Lung microvascular endothelial cell (primary cell): ENCODE measurements at places on chromosomes 3 and 15. TPM values are rescaled to one million over a fixed set of nuclear protein-coding genes. Genes with fewer than 3 reads are reported as not detected.

The SLC7A14 gene
- total RNA-seq, result under 0.01 TPM in 2 replicates

The ITIH3 gene
- total RNA-seq, result 0.22 and 0.60 TPM in 2 replicates

The DNAH12 gene
- total RNA-seq, result under 0.01 TPM in 1 of 2 replicates, not detected in the other

The PARP15 gene
- 0.40 and 0.44 TPM in 2 replicates for total RNA-seq

The FBXW12 gene
- not detected in 2 replicates for total RNA-seq

The CCR1 gene
- not detected in 2 replicates for total RNA-seq

The SLC12A1 gene
- total RNA-seq, result not detected in 2 replicates

The ARGFX gene
- total RNA-seq, result not detected in 2 replicates

The TNFSF10 gene
- total RNA-seq, result 69.1 and 91.1 TPM in 2 replicates

The TMED3 gene
- total RNA-seq, result 146 and 205 TPM in 2 replicates

The DNAH1 gene
- 1.1 and 2.6 TPM in 2 replicates for total RNA-seq

The CYFIP1 gene
- 64.3 and 65.2 TPM in 2 replicates for total RNA-seq

The GOLGA8S gene
- total RNA-seq, result under 0.01 TPM in 1 of 2 replicates, not detected in the other

The ABHD17C gene
- total RNA-seq, result 4.0 and 5.0 TPM in 2 replicates

The LRRC34 gene
- total RNA-seq, result 0.60 and 1.3 TPM in 2 replicates

The UNC13C gene
- not detected in 2 replicates for total RNA-seq

The PDE12 gene
- 6.1 and 8.7 TPM in 2 replicates for total RNA-seq

The TRH gene
- not detected in 2 replicates for total RNA-seq

DNA sequence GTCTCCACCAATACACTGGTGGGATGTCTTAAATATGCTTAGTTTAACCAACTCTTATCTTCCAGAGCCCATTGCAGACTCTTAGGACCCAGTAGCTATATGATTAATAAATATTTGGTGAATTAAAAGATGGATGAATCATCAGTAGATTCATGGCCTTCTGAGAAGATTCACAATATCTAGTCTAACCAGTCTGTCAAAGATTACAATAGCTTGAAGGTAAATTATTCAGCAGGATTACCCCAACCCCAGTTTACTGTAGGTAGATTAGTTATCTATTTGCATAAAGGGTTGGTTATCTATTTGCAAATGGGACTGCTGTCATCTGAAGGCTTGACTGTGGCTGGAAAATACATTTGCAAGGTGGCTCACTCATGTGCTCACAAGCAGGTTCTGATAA, 239.4 kb upstream of the THRB start:
- no peak for DNase-seq

GRCh38 chr3:42020684-42021307, 58.9 kb upstream of the ULK4 start:
- peak; percentile 77 for DNase-seq

GRCh38 chr15:80317389-80318182, 65.6 kb upstream of the CTXND1 start:
- no peak for DNase-seq

DNA sequence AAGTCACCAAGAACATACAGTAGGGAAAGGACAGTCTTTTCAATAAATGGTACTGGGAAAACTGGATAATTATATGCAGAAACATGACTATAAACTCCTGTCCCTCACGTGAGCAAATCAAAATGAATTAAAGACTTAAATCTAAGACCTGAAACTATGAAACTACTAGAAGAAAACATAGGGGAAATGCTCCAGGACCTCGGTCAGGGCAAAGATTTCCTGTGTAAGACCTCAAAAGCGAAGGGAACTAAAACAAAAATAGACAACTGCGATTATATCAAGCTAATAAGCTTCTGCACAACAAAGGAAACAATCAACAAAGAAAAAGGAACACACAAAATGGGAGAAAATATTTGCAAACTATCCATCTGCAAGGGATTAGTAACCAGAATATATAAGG, 62.7 kb downstream of the CRYGS start:
- no peak for DNase-seq

DNA sequence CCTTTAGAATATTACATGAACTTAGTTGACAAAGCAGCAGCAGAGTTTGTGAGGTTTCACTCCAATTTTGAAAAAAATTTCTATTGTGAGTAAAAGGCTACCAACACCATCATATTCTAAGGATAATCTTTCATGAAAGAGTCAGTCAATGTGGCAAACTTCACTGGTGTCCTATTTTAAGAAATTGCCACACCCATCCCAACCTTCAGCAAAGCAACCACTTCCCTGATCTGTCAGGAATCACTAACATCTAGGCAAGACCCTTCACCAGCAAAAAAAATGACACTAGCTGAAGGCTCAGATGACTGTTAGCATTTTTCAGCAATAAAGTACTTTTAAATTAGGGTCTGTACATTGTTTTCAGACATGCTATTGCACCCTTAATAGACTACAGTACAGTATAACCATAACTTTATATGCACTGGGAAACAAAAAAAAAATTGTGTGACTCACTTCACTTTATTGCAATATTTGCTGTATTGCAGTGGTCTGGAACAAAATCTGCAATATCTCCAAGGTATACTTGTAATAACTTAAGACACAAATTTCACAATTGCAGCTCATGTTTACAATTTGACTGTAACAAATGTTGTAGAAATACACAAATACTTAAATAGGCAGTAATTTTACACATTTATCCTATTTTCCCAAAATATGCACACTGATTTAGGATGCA, 38.9 kb upstream of the ALCAM start:
- no peak for DNase-seq

GRCh38 chr3:52090131-52090932, 34.0 kb upstream of the DUSP7 start:
- peak; percentile 86 for DNase-seq

DNA sequence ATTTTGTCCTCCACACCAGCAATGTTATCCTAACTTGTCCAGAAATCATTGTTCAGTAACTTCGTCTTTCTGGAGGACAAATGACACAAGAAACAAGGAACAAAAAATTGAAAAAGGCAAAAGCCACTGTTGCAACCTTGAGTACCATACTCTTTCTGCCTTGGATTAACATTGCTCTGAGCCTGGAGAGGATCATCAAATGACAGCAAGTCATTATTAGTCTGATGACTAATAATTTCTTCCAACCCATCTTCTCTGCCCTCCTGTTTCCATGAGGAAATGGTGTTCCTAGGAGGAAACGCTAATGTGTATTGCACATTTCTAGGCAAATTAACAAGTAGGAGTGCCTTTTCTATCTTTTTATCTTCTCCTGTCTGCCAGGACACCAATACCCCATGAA, 153.9 kb downstream of the PCCB start:
- peak; percentile 8 for DNase-seq

DNA sequence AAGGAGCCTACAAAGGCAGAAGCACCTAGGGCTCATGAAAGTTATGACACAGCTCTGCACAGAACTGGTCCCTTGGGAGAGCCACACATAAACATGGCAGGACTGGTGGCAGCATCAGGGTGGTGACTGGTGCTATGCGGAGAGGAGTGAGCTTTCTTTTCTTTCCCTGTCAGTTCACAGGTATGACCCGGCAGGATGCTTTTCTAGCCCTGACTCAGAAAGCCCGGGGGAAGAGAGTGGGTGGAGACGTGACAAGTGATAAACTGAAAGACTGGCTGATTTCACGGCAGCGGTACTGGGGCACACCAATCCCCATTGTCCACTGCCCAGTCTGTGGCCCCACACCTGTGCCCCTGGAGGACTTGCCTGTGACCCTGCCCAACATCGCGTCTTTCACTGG, 103.0 kb downstream of the LARS2 start:
- no peak for DNase-seq

DNA sequence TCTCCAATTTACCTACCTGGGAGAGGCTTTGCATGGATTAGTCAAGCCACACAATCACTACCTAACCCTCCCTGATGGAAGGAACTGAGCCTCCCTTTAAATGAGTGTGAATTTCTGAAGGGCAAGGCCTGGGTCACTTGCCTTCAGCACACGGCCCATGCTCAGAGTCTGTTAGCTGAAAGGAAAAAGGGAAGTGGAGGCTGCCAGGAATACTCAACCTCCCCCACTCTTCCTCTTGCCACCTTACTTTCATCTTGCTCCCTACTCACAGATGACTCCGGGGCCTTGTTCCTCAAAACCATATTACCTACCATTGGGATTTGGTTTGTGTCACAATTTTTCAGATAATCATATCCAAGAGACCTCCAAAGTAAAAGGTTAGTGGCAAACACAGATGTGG, 220.0 kb downstream of the ABHD5 start:
- DNase-seq, result no peak

- DNase-seq, result no peak
Observed at GRCh38 chr3:155302891-155303290, 9.4 kb upstream of the STRIT1 start.

GRCh38 chr15:63971904-63972303, 74.4 kb downstream of the DAPK2 start:
- DNase-seq, result no peak

- DNase-seq, result no peak
Observed at GRCh38 chr3:57409471-57409870, 117.0 kb upstream of the ASB14 start.

GRCh38 chr3:196985954-196986885, 17.6 kb upstream of the PIGZ start:
- no peak for DNase-seq

DNA sequence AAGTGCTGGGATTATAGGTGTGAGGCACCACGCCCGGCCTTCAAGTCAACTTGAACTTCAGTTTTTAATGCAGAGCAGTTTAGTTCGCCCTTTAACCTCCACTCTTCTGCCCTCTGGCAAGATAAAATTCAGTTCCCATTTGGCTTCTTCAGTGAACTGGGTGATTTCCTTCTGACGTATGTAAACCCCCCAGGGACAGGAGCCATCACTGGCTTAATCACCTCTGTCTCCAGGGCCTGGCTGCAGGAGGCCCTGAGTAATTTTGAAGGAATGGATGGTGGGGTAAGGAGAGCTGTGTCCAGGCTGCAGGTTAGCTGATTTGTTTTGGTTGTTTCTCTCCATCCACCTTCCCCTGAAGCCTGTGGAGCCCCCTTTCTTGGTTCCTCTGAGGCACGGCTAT, 11.9 kb downstream of the MCM2 start:
- DNase-seq, result no peak

DNA sequence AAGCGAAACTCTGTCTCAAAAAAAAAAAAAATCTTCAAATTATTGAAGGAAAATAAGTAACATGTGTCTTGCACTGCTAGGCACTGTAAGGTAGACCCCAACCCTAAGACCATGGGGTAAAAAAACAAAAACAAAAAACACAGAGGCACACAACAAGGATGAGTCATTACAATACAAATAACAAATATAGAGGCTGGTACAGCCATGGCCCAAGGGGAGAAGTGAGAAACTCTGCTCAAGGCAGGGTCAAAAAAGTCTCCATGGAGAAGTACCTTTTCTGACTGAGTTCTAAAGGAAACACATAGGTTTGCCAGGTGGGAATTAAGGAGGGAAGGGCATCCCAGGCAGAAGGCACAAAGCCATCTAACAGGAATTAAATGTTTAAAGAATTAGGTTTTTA, 54.5 kb downstream of the TOP2B start:
- no peak for DNase-seq

DNA sequence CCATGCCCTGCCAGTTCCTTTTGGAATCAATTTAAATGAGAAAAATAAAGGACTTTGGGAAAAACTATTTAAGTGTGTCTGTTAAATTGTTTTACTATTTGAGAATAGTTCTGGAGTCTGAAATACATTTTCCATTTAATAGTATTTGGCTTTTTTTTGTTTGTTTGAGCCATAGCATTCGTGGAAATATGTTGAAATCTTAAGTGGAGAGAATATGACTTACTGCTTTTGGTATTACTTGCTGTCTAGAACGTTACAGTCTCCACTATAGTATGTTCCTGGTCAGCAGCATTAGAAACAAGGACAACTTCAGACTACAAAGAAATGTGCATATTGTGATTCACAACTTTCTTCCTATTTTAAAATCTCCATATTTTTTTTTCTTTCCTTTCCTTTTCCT, 179.4 kb downstream of the GHSR start:
- DNase-seq, result no peak

- DNase-seq, result peak; percentile 34
Observed at GRCh38 chr3:105417525-105418289, 51.0 kb downstream of the ALCAM start.

- DNase-seq, result no peak
Observed at GRCh38 chr15:72086010-72086697, 31.8 kb downstream of the MYO9A start.

DNA sequence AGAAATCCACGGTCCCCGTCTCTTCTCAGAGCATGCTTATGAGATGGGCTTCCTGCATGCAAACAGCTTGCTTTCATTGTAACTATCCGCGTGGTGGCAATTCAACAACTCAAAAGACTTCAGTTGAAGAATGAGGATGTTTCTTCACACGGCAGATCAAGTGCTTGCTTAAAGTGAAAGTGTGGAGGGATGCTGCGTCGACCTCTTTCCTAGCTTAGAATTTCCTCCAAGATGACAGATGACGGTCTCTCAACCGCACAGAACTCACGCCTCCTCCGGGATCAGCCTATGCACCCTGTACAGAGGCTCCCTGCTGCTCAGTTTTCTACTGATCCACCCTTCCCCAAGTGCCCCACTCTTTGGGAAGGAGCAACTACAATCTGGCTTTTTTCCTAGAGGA, 47.8 kb downstream of the PCSK6 start:
- no peak for DNase-seq

DNA sequence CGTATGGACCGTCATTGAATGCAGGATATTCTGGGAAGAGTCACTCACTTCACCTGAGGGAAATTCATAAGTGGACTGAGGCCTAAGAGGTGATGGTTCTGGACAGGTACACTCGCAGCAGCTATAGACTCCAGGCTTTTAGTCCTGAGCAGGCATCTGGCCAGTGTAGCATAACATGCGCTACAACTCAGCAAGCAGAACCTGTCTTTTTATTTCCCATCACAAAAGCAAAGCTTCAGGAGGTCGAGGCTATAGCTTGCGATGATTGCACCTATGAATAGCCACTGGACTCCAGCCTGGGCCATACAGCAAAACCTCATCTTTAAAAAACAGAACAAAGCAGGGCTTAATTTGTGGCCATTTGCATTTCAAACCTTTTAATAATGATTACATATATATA, 185.8 kb downstream of the KCNH8 start:
- no peak for DNase-seq

GRCh38 chr3:198070871-198071270, 110.9 kb downstream of the LMLN start:
- no peak for DNase-seq

GRCh38 chr3:119774444-119774843, 7.5 kb upstream of the NR1I2 start:
- DNase-seq, result no peak

GRCh38 chr15:96042734-96043224, 287.7 kb upstream of the NR2F2 start:
- DNase-seq, result peak; percentile 7

DNA sequence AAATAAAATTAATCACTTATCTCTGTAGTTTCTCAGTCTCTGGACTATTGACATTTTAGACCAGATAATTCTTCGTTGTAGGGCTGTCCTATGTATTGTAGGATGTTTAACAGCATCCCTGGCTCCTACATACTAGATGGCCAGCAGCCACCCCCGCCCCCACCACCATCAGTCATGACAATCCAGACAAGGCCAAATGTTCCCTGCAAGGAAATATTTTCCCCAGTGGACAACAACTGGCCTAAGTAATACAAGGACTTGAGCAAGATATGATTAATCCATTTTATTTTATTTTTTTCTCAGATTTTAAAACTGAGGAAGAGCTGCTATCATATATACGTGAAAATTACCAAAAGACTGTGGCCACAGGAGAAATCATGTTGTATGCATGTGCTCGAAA, 23.8 kb downstream of the TICRR start:
- no peak for DNase-seq
